ENCODE measurements at places on chromosomes 5 and 9.

- DNase-seq: no peak
Observed at GRCh38 chr5:153900703-153901395, 137.9 kb downstream of the FAM114A2 start.

- no peak for DNase-seq
Observed at GRCh38 chr5:81520769-81521168, 126.8 kb upstream of the ACOT12 start.

GRCh38 chr5:122984425-122984824 is 52.1 kb downstream of the PPIC start:
- no peak for DNase-seq

DNA sequence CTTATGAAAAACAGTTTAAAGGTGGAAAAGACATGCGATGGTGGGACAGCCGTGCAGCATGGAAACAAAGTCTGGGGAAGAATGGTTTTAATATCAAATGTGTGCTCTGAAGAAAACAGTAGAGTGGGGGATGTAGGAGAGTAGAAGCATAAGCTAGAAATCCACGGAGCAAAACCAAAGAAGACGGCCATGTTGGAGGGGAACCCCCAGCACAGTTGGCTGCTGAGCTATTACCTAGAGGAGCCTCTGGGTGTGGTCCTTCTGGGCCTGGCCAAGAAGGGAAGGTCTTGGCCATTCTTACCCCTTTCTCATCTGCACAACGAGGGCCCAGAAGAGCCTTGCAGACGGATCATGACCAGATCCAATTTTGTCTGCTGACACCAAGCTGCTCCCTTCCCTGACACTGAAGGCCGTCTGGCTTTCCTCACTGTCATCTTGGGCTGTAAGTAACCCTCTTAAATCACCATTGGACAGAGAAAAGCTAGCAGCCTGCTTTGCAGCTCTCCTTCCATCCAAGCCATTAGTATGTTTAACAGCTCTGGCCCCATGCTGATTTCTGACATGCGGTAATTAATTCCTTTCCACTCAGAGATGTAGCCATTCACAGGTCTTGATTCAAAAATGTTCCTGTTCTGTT is 189.5 kb downstream of the SEC61B start:
- DNase-seq: no peak

GRCh38 chr5:38556088-38556598 is 303 bp downstream of the LIFR start:
- peak; percentile 19 for DNase-seq

GRCh38 chr5:9468060-9468388 is 77.9 kb downstream of the SEMA5A start:
- DNase-seq: no peak
